NCI-H2029 (cell line): ENCODE measurements at places on chromosomes 11 and 22.
A peak's percentile ranks its signal among the peaks of the same experiment; 100 is the strongest.

- peak; percentile 92 for DNase-seq
Observed at GRCh38 chr22:42399315-42400271, 32.6 kb downstream of the NFAM1 start.

DNA sequence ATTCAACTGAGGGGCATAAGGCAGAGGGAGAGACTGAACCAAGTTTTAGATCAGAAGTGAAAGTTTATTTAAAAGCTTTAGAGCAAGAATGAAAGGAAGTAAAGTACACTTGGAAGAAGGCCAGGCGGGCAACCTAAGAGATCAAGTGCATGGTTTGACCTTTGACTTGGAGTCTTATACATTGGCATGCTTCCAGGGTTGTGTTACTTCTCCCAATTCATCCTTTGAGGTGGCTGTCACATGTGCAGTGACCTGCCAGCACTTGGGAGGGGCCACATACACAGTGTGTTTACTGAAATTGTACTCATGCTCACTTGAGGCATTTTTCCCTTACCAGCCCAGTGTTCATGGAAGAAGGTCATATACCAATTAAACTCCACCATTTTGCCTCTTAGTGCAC lies 30.4 kb downstream of the CYP2R1 start:
- DNase-seq, result peak; percentile 46

GRCh38 chr11:86355256-86355655 lies 19.4 kb upstream of the CCDC81 start:
- no peak for DNase-seq

GRCh38 chr11:116888024-116888423 lies 50.6 kb upstream of the APOA1 start:
- no peak for DNase-seq

DNA sequence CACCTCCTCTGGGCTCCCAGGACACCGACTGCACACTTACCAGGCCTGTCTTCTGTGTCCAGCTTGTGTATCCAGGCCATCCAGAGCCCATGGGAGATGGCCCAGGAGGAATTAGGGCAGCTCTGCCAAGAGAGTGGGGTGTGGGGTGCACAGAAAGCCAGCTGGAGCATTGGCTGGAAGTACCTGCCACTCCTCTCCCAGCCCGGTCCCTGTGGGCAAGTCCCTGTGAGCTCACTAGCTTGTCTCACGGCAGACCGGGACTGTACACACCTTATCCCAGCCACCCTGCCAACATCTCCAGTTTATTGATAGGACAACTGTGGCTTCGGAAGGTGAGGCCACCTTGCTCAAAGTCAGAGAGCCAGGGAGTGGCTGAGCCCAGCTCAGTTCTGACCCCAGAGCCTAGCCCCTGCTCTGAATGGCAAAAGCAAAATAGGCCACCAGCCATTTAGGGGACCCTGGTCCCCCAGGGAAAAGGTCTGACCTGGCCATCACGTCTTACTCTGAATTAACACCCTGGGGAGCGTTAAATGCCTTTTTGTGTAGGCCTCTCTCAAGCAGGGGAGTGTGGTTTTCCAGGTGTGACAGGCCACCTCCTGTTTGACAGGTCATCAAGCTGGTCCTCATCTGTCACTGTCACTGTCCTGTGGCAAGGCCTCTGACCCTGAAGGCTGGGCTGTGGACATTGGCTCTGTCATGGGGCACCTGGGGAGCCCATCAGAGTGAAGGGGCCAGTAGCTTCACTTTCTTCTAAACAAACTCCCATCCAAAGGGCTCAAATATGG lies 15.1 kb downstream of the UQCR10 start:
- DNase-seq, result no peak

DNA sequence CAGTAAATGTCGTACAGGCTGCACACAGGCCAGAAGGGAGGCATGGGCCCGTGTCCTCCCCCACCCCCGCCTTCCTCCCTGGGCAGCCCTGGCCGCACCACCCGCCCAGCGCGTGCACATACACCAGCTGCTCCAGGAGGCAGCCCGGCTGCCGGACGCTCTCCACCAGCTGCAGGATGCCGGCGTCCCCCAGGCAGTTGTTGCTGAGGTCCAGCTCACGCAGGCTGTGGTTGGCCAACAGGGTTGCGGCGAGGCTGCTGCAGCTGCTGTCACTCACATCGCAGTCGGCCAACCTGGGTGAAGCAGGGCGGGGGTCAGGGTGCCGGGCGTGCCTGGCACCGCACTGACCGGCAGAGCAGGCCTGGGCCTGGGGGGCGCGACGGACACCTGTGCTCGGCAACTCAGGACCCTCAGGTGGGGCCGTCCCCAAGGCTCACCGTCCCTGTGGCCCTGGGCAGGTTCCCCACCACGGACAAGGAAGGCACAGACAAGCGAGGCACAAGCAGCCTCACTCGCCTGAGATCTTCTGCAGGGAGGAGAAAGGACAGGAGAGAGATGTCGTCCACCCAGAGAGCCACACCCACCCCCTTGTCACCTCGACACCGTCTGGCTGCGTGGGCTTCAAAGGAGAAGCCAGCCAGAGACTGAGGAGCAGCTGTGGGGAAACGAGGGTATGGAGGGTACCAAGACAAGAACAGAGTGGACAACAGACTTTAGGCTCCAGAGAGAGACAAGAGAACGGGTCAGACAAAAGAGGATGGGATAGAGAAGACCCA lies 12.1 kb downstream of the RNH1 start:
- no peak for DNase-seq

- no peak for DNase-seq
Observed at GRCh38 chr11:43242401-43242800, 69.4 kb upstream of the API5 start.

- DNase-seq, result peak; percentile 11
Observed at GRCh38 chr22:39013942-39014722, at the start of gene APOBEC3C. Gene APOBEC3C, plus strand, starts transcription at chr22:39014257. Its CDS starts 106 bp downstream, at chr22:39014363.

- DNase-seq, result no peak
Observed at GRCh38 chr22:30423301-30423958, 2.1 kb upstream of the MTFP1 start.

DNA sequence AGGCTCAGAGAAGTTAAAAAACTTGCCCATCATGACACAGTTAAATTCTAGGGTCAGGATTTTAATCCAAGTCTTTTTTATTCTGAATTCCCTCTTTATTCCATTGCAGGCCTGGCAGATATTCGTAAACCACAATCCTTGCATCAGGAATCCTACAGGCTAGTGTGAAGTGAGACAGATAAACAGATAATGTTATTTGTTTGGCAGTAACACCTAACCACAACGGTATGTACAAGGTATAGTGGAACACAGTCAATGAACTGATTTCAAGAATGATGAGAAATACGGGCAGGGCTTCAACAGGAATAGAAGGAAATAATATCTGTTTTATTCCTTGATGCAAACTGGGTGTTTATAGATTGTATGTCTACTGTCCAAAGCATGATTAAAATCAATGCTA lies 32.0 kb upstream of the NARS2 start:
- no peak for DNase-seq

DNA sequence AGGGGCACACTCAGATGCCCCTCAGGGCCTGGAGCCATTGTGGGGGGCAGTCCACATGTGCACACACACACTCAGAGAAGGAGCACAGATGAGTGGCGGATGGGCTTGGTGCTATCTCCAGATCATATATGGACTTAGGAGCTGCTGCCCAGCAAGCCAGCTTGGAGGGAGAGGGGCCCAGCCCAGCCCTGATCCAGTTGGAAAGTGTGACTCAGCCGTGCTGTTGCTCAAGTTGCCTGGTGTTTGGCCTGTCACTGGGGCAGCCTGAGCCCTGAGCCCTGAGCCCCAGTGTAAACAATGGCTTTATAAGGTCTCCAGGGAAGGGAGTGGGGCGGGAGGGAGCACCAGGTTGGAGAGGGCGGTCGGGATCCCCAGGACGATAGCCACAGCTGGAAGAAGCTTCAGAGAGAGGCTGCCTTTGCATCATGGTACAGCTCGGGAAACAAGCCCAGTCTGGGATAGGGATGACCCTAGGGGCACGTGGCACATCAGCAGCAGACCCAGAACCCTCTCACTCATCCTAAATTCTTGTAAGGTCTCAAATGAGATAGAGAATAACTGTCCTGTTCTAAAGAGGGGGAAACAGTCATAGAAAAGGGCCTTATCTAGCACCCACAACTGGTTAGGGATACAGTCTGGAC lies 4.8 kb downstream of the SELENOM start:
- no peak for DNase-seq

DNA sequence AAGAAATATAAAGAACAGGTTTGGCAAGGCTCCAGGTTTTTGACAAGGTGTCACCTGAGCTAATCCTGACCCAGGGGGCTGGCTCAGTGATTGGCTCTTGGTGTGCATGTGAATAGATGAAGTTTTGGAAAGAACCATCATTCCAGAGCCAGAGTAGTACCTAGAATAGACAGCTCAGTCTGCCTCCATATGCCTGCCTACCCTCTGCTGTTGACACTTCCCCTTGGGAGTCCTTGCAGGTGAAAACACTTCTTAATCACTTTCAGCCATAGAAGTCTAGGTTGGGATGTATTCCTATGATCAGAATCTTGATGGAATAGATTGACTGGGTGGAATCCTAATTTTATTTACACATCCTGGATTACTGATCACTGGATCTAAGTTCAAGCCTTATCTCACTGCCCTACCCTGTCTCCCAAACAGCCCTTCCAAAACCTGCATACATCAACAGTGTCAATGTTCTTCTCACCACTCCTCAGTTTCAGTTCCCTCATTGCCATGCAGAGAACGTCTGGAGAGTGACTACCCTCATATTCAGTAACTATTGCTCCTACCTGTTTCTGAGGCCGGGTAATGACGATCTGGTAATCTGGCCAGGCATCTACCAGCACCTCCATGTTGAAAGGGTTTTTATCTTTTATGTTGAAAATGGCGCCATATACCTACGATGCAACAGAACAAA lies 6.7 kb downstream of the GLYATL2 start:
- DNase-seq, result no peak

GRCh38 chr11:16815047-16815767 lies 76.8 kb downstream of the C11orf58 start:
- peak; percentile 94 for DNase-seq

GRCh38 chr22:28051787-28052356 lies 132.8 kb upstream of the PITPNB start:
- DNase-seq, result no peak

GRCh38 chr11:13446444-13446843 lies 16.6 kb downstream of the BTBD10 start:
- no peak for DNase-seq

DNA sequence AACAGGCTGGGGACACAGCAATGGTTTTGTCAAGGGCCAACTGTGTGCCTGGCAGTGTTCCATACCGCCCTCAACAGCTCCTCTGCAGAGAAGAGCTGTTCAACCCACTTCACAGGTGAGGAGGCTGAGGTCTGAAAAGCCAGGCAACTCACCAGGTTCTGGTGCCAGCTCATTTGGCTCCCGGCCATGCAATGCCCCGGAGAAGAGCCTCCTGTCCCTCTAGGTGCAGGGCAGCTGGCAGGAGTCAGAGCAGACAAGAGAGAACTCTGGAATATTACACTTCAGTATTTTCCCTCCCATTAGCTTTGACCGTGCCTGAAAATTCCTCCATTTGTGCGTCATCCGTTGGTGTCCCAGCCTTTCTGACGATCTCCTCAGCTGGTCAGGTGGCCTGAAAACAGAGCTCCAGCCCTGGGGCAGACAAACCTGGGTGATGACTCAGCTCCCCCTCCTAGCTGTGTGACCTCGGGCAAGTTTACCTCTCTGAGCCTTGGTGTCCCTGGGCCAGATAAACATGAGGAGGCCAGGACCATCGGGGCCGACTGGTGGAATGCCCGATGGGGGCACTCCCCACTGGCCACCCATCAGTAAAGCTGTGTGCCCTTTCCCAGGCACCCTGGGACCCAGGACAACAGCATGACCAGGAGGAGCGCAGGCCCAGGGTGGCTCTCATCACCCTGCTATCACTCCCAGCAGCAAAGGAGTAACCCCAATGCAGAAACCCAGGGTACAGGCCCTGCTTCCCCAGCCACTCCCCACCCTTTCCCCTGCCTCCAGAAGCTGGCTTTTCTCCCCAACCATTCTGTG lies 9.6 kb upstream of the C1QTNF6 start:
- DNase-seq, result peak; percentile 91

DNA sequence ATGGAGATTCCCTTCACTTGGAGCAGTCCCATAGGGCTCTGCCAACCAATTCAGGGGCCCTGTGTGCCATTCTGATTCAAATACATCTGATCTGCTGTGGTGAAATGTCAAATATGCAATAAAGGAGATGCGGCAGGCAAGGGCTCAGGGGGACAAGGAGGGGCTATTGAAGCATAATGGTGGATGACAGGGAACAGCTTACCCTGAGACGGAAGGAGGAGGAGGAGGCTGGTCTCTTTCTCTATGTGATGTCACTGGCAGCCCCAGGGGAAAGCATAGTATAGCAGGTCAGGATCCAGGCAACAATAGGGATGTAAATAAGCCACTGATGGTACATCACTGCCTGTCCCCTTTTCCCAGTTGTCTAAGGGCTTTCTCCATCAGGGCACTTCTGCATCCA lies 350.9 kb upstream of the SYN3 start:
- no peak for DNase-seq

GRCh38 chr11:113048820-113049768 lies 87.9 kb downstream of the NCAM1 start:
- DNase-seq, result no peak

- DNase-seq, result no peak
Observed at GRCh38 chr11:33900159-33900840, 8.4 kb upstream of the LMO2 start.

DNA sequence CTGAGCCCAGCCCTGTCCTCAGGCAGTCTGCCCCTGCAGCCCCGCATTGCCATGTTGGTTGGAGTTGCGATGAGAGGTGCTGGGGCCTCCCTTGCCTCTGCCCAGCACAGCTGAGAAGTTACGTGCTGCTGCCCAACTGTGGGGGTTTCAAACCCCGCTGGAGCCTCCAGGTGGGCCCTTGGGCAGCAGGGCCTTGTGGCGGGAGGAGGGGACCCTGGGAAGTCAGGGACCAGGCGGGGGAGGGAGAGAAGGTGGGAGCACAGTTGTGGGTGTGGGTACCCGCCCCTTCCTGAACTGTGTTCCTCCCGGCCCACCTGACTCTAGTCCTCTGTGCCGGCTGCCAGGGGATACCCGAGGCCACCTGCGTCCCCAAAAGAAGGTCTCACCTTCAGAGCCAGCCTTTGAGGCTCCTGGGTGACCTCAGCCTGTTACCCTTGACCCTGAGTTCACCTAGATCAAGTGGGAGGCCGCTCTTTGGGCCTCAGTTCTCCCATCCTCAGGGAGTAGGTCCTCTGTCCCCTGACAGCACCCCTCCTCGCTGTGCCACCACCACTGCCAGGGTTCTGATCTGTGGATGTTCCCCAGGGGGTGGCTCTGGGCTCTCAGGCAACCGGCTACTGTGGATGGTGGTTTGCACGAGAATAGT lies 7.7 kb upstream of the CCDC188 start:
- no peak for DNase-seq

- peak; percentile 53 for DNase-seq
Observed at GRCh38 chr11:40188848-40189247, 1270.6 kb downstream of the LRRC4C start.

- no peak for DNase-seq
Observed at GRCh38 chr22:38523479-38523878, 17.4 kb upstream of the DDX17 start.

DNA sequence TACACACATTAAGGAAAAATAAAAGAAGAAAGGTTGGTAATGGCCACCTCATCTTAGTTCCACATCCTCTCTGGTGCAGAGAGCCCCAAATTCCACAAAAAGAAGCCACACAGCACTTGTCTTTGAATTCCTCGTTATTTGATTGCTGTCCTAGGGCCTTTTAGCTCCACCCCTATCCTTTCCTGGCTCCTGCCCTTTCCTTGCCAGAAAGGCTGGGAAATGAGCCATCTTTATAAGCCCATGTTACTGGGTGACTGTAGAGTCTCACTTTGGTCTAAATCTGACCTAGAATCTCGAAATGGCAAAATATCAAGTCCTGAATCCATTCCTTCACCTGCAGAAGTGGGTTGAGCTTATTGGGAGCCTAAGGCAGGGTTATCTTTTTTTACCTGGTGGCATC lies 4.3 kb upstream of the TMEM132A start:
- DNase-seq, result no peak
